Adrenal gland (tissue), 19 donors: ENCODE measurements at places on chromosomes 5 and 9. TPM values are rescaled to one million over a fixed set of nuclear protein-coding genes. Genes with fewer than 3 reads are reported as not detected.

- H3K4me3 ChIP-seq, result no peak overlapping the region
- DNase-seq, result peak; percentile 63
- H3K27me3 ChIP-seq, result no peaks in the 10 kb centered on the region
- no peaks in the 10 kb centered on the region for H3K36me3 ChIP-seq
- no peak overlapping the region for H3K27ac ChIP-seq
Observed at GRCh38 chr9:130755377-130756007, 61.9 kb downstream of the EXOSC2 start.

Gene KCNIP1
- total RNA-seq, result 1.7 TPM

DNA sequence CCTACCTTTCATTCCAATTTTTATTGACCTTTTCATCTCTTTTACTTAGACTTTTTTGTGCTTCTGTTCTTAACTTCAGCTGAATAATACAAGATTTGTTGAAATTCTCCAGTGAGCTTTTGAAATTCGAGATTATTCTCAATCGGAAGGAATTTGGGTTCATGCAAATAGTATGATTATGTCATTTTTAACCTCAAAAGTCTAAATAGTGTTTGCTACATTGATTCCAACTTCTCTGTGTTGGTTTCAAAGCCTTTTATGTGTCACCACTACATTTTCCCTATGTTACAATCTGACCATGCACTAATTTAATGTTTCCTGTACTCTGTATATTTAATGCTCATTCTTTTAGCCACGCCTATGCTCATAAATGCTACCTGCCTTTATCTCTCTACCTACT lies 44.1 kb downstream of the VPS13A start:
- DNase-seq, result no peak
- H3K36me3 ChIP-seq, result no peaks in the 10 kb centered on the region
- no peak overlapping the region for H3K4me3 ChIP-seq

DNA sequence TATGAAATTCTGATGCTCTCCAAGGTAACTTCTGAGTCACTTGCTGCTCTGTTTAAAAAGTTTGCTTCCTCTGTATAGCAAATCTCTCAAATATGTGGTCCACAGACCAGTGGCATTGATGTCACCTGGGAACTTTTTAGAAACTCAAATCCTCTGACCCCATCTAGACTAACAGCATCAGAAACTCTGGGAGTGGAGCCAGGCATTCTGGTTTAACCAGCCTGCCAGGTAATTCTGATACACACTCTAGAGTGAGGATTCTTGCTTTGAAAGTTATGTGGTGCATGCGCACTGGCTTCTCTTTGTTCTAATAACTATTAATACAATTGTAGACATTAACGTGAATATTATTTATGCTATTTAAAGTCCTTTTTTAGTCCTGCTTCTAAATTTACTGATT lies 298.1 kb downstream of the SLF1 start:
- no peaks in the 10 kb centered on the region for H3K36me3 ChIP-seq
- H3K4me1 ChIP-seq, result no peaks in the 10 kb centered on the region
- no peak for DNase-seq
- no peak overlapping the region for H3K27ac ChIP-seq
- no peaks in the 10 kb centered on the region for H3K27me3 ChIP-seq

Gene RGMB
- total RNA-seq, result 9.8 TPM

GRCh38 chr5:147743678-147744374 lies 38.7 kb downstream of the JAKMIP2 start:
- no peak overlapping the region for H3K4me3 ChIP-seq
- no peaks in the 10 kb centered on the region for H3K36me3 ChIP-seq
- no peaks in the 10 kb centered on the region for H3K27me3 ChIP-seq
- peaks cover 4% of the 10 kb centered on the region for H3K4me1 ChIP-seq
- H3K27ac ChIP-seq, result no peak overlapping the region

- no peaks in the 10 kb centered on the region for H3K36me3 ChIP-seq
- H3K27me3 ChIP-seq, result no peaks in the 10 kb centered on the region
- no peak overlapping the region for H3K4me3 ChIP-seq
- no peak overlapping the region for H3K27ac ChIP-seq
- DNase-seq, result no peak
Observed at GRCh38 chr5:5667136-5667554, 244.7 kb downstream of the ICE1 start.

- H3K27me3 ChIP-seq, result no peaks in the 10 kb centered on the region
- DNase-seq, result peak; percentile 82
- no peak overlapping the region for H3K4me3 ChIP-seq
Observed at GRCh38 chr9:14428781-14429230, 114.9 kb upstream of the NFIB start.

- H3K27me3 ChIP-seq, result no peaks in the 10 kb centered on the region
- no peak overlapping the region for H3K27ac ChIP-seq
- DNase-seq, result no peak
- no peaks in the 10 kb centered on the region for H3K36me3 ChIP-seq
- no peaks in the 10 kb centered on the region for H3K4me1 ChIP-seq
Observed at GRCh38 chr5:160627921-160628618, 206.4 kb downstream of the PTTG1 start.

DNA sequence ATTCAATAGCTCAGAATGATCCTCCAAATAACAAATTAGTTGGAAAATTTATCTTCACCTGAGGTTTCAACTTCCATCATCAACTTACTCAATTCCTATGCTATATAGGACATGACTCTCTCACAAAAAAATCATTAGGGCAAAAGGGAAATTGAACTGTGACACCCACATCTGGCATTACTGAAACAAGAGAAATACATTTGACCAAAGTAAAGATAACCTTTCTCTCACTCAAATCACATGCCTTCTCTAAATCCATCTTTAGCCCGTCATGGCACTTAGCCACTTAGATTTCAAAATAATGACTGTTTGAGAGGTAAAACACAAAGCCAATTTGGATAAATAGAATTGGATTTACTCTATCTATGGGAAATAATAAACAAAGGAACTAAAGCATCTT lies 126.4 kb downstream of the ADAMTS6 start:
- no peak overlapping the region for H3K4me3 ChIP-seq
- no peak for DNase-seq
- no peak overlapping the region for H3K27ac ChIP-seq
- H3K4me1 ChIP-seq, result no peaks in the 10 kb centered on the region

DNA sequence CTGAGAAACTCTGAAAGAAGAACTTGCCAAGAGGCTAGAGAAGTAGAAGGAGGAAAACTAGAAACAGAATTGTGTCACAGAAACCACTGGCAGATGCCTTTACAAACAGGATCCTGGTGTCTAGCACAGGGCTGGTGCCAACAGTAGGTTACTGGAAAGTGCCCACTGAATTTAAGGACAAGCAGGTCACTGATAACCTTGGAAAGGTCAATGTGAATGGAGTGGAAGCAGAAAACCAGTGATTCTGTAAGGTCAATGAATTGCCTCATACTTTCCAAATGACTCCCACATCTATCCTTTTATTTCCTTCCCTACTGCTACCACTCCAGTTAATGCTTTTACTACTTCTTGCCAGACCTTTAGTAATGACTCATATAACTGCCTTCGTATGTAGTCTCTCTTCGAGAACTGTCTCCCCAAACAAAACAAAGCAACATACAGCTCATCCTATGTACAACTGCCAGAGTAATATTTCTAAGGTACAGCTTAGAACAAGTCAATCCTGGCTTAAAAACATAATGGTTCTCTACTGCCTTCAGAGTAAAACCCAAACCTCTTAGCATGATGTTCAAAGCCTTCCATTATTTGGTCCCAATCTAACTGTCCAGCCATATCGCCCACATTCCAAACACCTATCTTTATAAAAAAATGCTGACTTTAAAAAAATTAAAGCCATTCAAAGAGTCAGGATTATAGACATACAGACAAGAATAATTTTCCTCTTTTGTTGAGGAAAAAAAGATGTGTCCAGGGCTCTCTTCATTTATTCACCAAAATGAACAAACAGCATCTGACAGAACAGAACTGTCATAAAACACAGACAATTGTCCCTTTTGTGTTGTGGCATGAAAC lies 52.5 kb downstream of the NR3C1 start:
- no peak for DNase-seq
- no peaks in the 10 kb centered on the region for H3K27me3 ChIP-seq
- no peaks in the 10 kb centered on the region for H3K36me3 ChIP-seq
- H3K27ac ChIP-seq, result no peak overlapping the region
- H3K4me3 ChIP-seq, result no peak overlapping the region
- peaks cover 22% of the 10 kb centered on the region for H3K4me1 ChIP-seq

DNA sequence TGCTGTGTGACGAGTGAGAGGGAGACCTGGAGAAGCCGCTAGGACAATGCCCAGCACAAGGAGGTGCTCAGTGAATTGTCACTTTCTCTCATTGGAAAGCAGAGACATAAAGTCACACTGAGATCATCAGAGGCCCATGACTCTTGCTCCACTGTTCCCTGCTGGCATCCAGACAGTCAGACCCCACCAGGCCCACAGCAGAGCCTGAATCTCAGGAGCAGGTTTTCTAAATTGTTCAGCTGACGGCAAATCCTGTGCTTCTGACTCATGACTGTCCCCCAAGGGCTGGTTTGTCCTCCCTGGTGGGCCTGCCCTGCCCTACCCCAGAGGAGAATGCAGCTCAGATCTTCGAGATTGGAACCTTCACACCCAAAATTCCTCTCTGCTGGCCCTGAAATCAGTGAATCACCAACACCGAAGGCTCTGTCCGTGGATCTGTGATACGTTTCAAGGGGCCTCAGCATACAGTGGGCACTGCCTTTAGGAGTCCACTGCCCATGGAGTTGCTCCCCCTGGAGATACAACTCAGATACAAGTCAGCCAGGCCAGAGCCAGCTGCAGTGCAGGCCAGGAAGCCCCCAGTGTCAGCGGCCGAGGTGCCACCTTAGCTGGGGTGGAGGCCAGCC lies 2.7 kb downstream of the PTGES start:
- H3K4me3 ChIP-seq, result no peak overlapping the region
- H3K4me1 ChIP-seq, result peaks cover 15% of the 10 kb centered on the region
- H3K27ac ChIP-seq, result no peak overlapping the region
- no peak for DNase-seq

GRCh38 chr5:141319202-141319601 lies 1.4 kb downstream of the TAF7 start:
- H3K27me3 ChIP-seq, result no peaks in the 10 kb centered on the region
- DNase-seq, result no peak
- H3K36me3 ChIP-seq, result no peaks in the 10 kb centered on the region
- H3K4me3 ChIP-seq, result no peak overlapping the region
- no peak overlapping the region for H3K27ac ChIP-seq

Gene ENTREP1
- total RNA-seq, result 4.0 TPM

GRCh38 chr9:124286292-124286931 lies 28.7 kb downstream of the NEK6 start:
- peak overlapping the region; percentile 11 for H3K4me3 ChIP-seq
- H3K27me3 ChIP-seq, result no peaks in the 10 kb centered on the region
- no peak for DNase-seq
- peaks cover 42% of the 10 kb centered on the region for H3K4me1 ChIP-seq
- no peaks in the 10 kb centered on the region for H3K36me3 ChIP-seq

- H3K27me3 ChIP-seq, result no peaks in the 10 kb centered on the region
- no peaks in the 10 kb centered on the region for H3K36me3 ChIP-seq
- no peak for DNase-seq
- no peak overlapping the region for H3K27ac ChIP-seq
Observed at GRCh38 chr9:99868845-99869244, 37.6 kb upstream of the STX17 start.

DNA sequence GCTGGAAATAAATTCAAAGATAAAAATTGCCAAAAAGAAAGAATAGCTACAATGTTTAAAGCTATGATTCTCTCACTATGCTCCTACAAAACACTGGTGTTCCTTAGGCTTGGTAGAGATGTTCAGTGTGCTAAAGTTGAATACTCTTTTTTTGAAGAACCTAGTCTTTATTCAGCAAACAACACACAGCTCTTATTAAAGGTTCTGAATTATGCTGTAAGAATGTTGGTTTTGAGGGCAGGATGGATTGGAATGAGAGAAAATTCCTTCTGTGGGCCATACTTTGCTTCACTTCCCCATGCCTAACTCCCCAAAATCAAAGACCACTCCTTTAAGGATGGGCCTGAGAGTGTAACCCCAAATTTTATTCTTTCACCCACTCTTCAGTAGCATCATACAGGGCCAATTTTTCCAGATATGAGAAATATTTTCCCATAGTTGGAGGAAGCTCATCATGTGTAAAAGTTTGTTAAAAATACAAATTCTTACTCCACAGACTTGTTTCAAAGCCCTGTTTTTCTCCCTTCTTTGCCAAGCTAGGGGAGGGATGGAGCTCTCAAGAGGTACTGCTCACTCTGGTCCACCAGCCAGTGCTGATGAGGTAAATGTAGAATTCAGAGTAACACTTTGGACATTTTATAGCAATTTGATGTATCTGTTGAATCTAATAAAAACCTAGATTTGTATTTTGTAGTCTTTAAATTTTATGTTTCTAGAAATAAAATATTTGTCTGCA lies 99.3 kb downstream of the GDNF start:
- H3K27me3 ChIP-seq, result no peaks in the 10 kb centered on the region
- no peak for DNase-seq
- H3K4me3 ChIP-seq, result no peak overlapping the region
- H3K27ac ChIP-seq, result peak overlapping the region; percentile 55
- peaks cover 39% of the 10 kb centered on the region for H3K4me1 ChIP-seq

Gene SMIM3
- total RNA-seq, result 50.4 TPM

GRCh38 chr5:35838370-35839042 lies 18.2 kb upstream of the IL7R start:
- no peak for DNase-seq
- H3K27me3 ChIP-seq, result no peaks in the 10 kb centered on the region
- no peak overlapping the region for H3K4me3 ChIP-seq
- no peaks in the 10 kb centered on the region for H3K36me3 ChIP-seq
- H3K4me1 ChIP-seq, result no peaks in the 10 kb centered on the region
- no peak overlapping the region for H3K27ac ChIP-seq

DNA sequence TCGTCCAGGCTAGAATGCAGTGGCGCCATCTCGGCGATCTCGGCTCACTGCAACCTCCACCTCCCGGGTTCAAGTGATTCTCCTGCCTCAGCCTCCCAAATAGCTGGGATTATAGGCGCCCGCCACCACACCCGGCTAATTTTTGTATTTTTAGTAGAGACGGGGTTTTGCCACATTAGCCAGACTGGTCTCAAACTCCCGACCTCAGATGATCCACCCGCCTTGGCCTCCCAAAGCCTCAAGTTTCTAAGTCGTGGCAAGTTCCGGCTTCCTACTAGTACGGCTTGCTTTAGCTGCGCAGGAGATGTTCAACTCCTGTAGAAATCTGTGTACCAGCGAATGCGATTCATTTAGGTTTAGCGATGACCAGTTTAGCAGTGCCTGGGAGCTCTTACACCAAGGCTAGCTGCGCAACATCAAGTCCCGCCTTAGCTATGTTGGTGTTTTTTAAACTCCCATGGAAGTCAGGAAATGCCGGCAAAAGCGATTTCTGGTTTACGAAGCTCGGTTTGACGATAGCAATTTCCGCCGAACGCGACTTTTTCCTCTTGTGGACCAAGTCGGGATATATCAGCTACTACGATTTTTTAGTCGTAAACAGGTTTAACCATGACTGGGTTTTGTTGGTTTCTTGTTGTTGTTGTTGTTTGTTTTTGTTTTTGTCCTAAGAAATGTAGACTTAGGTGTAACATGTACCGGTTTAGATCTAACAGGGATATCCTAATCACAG lies 46.4 kb downstream of the ANXA2R start:
- H3K4me3 ChIP-seq, result no peak overlapping the region
- no peaks in the 10 kb centered on the region for H3K36me3 ChIP-seq
- no peaks in the 10 kb centered on the region for H3K4me1 ChIP-seq
- no peak for DNase-seq
- H3K27ac ChIP-seq, result peak overlapping the region; percentile 94
